Dermis lymphatic vessel endothelial cell (primary cell): ENCODE measurements at places on chromosomes 13 and 19. TPM values are rescaled to one million over a fixed set of nuclear protein-coding genes. Genes with fewer than 3 reads are reported as not detected.

SIGLEC8 gene
- not detected in 2 replicates for total RNA-seq

MYO16 gene
- total RNA-seq = under 0.01 TPM in 1 of 2 replicates, not detected in the other

IGFL1 gene
- total RNA-seq = not detected in 2 replicates

ELANE gene
- not detected in 2 replicates for total RNA-seq

PLA2G4C gene
- total RNA-seq = 34.8 and 64.0 TPM in 2 replicates

PDX1 gene
- total RNA-seq = not detected in 2 replicates
